ENCODE measurements at places on chromosomes 16 and 17. TPM values are rescaled to one million over a fixed set of nuclear protein-coding genes. Genes with fewer than 3 reads are reported as not detected.

Gene ICAM2
- 0.36 TPM for total RNA-seq

Gene SDR42E1
- total RNA-seq: under 0.01 TPM

Gene ABCC12
- total RNA-seq: not detected

Gene CASKIN1
- total RNA-seq: 0.36 TPM

Gene CRHR1
- not detected for total RNA-seq

Gene HLF
- under 0.01 TPM for total RNA-seq

Gene RAB34
- total RNA-seq: 83.6 TPM

Gene CCL7
- total RNA-seq: not detected

Gene ABCC11
- total RNA-seq: not detected

All from melanocyte of skin (primary cell).